ENCODE measurements at places on chromosomes 5 and 9. TPM values are rescaled to one million over a fixed set of nuclear protein-coding genes. Genes with fewer than 3 reads are reported as not detected.

GRCh38 chr9:12956805-12957204 is 182.0 kb downstream of the LURAP1L start:
- no peak overlapping the region for H3K4me3 ChIP-seq
- no peaks in the 10 kb centered on the region for H3K4me1 ChIP-seq
- H3K36me3 ChIP-seq = no peaks in the 10 kb centered on the region
- no peaks in the 10 kb centered on the region for H3K27me3 ChIP-seq
- H3K27ac ChIP-seq = no peak overlapping the region

GRCh38 chr5:59777028-59777427 is 116.5 kb downstream of the PDE4D start:
- H3K4me1 ChIP-seq = no peaks in the 10 kb centered on the region
- DNase-seq = no peak
- H3K36me3 ChIP-seq = no peaks in the 10 kb centered on the region
- H3K4me3 ChIP-seq = no peak overlapping the region
- no peak overlapping the region for H3K27ac ChIP-seq

DNA sequence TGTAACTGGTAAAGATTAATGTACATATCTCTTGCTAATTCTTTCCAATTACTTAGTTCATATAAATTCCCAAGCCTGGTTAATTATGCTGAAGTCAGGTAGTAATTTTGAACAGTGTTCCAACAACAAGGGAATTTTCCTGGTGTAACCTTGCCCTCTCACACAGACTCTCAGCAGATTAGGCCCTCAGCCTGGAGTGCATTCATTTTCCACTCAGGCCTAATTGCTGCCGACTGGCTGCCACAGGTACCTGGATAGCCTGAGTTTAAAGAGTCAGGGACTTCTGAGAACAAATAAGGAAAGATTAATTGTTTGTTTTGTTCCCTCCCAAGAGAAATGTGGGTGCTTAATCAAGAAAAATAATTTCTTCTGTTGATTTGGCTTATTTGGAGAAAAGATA is 71.4 kb downstream of the PPIC start:
- no peaks in the 10 kb centered on the region for H3K27me3 ChIP-seq
- H3K4me3 ChIP-seq = no peak overlapping the region
- H3K36me3 ChIP-seq = no peaks in the 10 kb centered on the region
- no peak overlapping the region for H3K27ac ChIP-seq
- DNase-seq = no peak

DNA sequence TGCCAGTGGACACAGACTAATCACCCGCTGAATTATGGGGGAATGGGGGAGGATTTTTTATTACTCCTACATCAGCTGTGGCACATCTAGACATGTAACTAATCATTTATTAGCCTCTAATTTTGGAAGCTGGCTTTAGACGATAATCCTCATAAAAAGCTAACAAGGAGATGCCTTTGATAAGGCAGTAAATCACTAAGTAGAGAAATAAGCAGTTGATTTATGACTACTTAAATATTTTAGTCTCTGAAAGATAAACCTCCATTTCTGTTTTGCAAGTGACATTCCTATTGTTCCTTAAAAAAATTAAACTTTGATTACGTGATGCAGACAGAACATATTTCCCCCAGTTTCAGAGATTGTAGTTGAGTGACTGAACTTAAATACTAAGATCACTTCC is 206.4 kb upstream of the CDKN2B start:
- no peaks in the 10 kb centered on the region for H3K36me3 ChIP-seq
- no peak for DNase-seq
- H3K27ac ChIP-seq = no peak overlapping the region
- H3K4me3 ChIP-seq = no peak overlapping the region

GRCh38 chr5:34455098-34455497 is 201.0 kb upstream of the RAI14 start:
- no peaks in the 10 kb centered on the region for H3K36me3 ChIP-seq
- DNase-seq = no peak
- no peak overlapping the region for H3K27ac ChIP-seq
- H3K27me3 ChIP-seq = peaks cover 11% of the 10 kb centered on the region
- no peak overlapping the region for H3K4me3 ChIP-seq
- no peaks in the 10 kb centered on the region for H3K4me1 ChIP-seq

DNA sequence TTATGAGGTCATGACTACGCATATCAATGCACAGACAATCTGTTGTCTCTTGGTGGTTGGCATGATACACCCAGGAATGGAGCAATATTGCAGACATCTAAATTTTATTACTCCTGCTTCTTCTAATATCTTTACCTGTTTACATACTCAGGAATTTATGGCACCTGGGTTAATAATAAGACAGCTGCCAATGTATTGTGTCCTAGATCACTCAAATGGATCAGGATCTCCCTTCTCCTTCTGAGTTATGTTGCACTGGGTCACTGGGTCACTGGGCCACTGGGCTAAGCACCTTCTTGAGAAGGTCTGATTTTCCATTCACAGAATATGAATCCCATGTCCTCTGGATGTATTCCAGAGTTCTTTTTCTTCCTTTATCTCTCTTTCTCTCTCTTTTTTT is 41.8 kb downstream of the CCL28 start:
- no peak overlapping the region for H3K4me3 ChIP-seq
- DNase-seq = no peak
- no peaks in the 10 kb centered on the region for H3K36me3 ChIP-seq
- H3K27ac ChIP-seq = no peak overlapping the region
- no peaks in the 10 kb centered on the region for H3K27me3 ChIP-seq

DNA sequence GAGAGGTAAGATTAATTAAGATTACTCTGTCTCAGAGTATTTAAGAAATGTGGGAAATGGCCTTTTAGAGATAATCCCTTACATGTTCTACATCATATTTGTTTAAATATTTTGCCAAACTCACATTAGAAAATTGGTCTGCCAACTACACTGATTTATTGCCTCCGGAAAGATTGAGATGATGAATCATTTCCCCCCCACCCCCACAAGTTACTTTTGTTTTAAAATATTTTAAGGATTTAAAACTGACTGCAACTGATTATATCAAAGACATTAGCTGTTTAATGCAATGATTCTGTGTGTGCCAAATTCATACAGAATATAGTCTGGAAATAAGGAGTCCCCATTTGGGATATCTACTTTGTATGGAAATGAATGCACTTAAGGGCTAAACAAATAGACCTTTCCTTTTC is 674.4 kb downstream of the PRR16 start:
- H3K27ac ChIP-seq = peak overlapping the region; percentile 43
- peak; percentile 83 for DNase-seq
- no peaks in the 10 kb centered on the region for H3K27me3 ChIP-seq
- H3K36me3 ChIP-seq = no peaks in the 10 kb centered on the region

- H3K4me1 ChIP-seq = peaks cover 59% of the 10 kb centered on the region
- H3K27ac ChIP-seq = peak overlapping the region; percentile 99
- H3K36me3 ChIP-seq = no peaks in the 10 kb centered on the region
- no peaks in the 10 kb centered on the region for H3K27me3 ChIP-seq
These were observed 81.2 kb downstream of the GLDC start for GRCh38 chr9:6564360-6564759.

DNA sequence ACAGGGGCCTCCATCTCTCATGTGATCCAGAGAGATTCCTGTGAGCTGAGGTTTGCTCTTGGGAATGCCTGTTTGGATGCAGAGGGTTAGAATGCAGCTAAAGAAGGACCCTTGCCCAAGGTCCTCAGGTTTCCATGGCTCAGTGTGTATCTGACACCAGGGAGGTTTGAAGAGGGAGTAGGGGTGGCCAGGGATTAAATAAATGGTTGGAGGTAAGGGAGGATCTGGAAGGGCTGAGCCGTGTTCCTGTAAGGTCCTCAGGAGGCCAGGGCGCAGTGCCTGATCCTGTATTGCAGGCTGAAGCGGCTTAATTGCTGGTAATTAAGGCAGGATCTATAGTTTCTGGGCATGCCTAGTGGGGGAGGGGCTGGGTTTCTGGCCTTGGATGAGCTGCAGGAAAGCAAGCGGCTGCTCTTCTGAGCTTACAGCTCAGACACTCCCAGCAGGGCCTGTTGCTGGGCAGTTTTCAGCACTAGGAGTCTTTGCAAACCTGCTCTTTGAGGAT is 41.5 kb upstream of the MAP1B start:
- DNase-seq = no peak
- H3K36me3 ChIP-seq = no peaks in the 10 kb centered on the region
- no peak overlapping the region for H3K4me3 ChIP-seq
- H3K27me3 ChIP-seq = peaks cover 8% of the 10 kb centered on the region
- H3K4me1 ChIP-seq = no peaks in the 10 kb centered on the region
- H3K27ac ChIP-seq = no peak overlapping the region

GRCh38 chr5:5795074-5795771 is 372.7 kb downstream of the ICE1 start:
- no peaks in the 10 kb centered on the region for H3K27me3 ChIP-seq
- H3K36me3 ChIP-seq = no peaks in the 10 kb centered on the region
- H3K27ac ChIP-seq = no peak overlapping the region
- no peaks in the 10 kb centered on the region for H3K4me1 ChIP-seq
- H3K4me3 ChIP-seq = no peak overlapping the region

GRCh38 chr9:136516191-136516654 is 29.6 kb downstream of the NOTCH1 start:
- H3K27me3 ChIP-seq = no peaks in the 10 kb centered on the region
- H3K4me3 ChIP-seq = no peak overlapping the region
- DNase-seq = no peak

GRCh38 chr9:14994738-14995137 is 84.5 kb upstream of the FREM1 start:
- H3K4me3 ChIP-seq = no peak overlapping the region
- H3K4me1 ChIP-seq = peaks cover 15% of the 10 kb centered on the region
- H3K36me3 ChIP-seq = no peaks in the 10 kb centered on the region
- no peaks in the 10 kb centered on the region for H3K27me3 ChIP-seq
- DNase-seq = no peak
- peak overlapping the region; percentile 88 for H3K27ac ChIP-seq

- H3K36me3 ChIP-seq = no peaks in the 10 kb centered on the region
- H3K27ac ChIP-seq = no peak overlapping the region
- no peak overlapping the region for H3K4me3 ChIP-seq
These were observed 149.7 kb upstream of the ADCY2 start for GRCh38 chr5:7246287-7246686.

- no peak overlapping the region for H3K27ac ChIP-seq
- H3K4me3 ChIP-seq = no peak overlapping the region
- no peak for DNase-seq
- H3K36me3 ChIP-seq = no peaks in the 10 kb centered on the region
These were observed 123.7 kb downstream of the TLE1 start for GRCh38 chr9:81565609-81566008.

GRCh38 chr9:68711281-68711680 is 6.2 kb downstream of the PIP5K1B start:
- peaks cover 27% of the 10 kb centered on the region for H3K27me3 ChIP-seq
- no peaks in the 10 kb centered on the region for H3K4me1 ChIP-seq
- no peak overlapping the region for H3K27ac ChIP-seq
- no peak overlapping the region for H3K4me3 ChIP-seq

DNA sequence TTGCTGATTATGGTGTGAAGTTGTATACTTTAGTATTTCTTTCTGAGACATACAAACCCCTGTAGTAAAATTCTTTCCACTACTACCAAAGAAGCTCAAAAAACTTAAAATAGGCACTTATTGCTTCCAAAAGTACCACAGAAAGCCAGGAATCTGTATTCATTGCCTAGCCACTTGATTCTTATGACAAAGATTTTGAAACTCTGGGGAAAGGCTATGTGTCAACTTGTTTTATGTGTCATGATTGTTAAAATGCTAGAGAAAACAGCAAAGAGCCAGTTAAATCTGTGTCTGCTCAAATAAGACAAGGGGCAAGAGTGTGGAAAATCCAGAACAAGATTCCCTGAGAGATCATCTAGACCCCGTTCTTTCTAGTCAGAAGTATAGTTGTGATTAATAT is 6.0 kb downstream of the KIF2A start:
- no peaks in the 10 kb centered on the region for H3K27me3 ChIP-seq
- no peak overlapping the region for H3K27ac ChIP-seq
- H3K4me3 ChIP-seq = no peak overlapping the region
- H3K36me3 ChIP-seq = no peaks in the 10 kb centered on the region
- no peak for DNase-seq

DNA sequence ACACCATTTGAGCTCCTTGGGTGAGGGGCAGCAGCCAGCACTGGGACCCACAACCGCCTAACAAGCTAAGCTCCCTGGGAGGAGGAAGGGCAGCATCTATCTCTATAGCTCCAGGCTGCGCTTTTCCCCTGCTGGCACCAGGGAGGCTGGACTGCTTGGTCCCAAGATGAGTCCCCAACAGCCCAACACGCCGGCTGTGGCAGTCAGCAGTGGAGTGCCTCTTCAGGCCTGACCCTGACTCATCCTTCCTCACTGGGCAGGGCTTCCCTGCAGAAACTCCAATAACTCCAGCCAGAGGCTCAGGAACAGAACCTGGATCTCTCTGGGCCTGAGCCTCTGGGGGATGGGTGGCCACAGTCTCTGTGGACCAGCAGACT is 113.7 kb upstream of the ADAMTS16 start:
- H3K27ac ChIP-seq = no peak overlapping the region
- H3K4me3 ChIP-seq = no peak overlapping the region
- H3K27me3 ChIP-seq = no peaks in the 10 kb centered on the region
- no peak for DNase-seq

DNA sequence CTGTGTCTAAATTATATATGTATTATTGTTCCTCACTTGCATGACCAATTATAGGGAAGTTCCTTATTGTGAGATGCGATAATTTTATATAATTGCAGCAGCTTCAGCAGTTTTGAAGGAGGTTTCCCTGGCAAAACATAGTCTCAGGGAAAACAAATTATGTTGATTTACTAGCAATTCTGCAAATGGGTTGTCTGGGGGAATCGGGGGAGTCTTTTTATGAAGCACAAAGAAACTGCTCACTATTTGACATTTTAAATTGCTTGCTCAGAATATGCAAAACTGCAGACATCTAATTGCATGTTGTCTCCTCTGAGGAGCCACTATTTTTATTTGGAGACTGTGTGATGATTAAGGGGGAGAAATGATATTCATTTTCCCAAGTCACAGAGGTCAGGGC is 361.6 kb downstream of the YTHDC2 start:
- no peaks in the 10 kb centered on the region for H3K36me3 ChIP-seq
- H3K4me3 ChIP-seq = no peak overlapping the region
- H3K4me1 ChIP-seq = no peaks in the 10 kb centered on the region
- no peaks in the 10 kb centered on the region for H3K27me3 ChIP-seq

GRCh38 chr9:3263698-3264097 is 262.1 kb downstream of the RFX3 start:
- DNase-seq = no peak
- H3K4me1 ChIP-seq = no peaks in the 10 kb centered on the region
- H3K27ac ChIP-seq = no peak overlapping the region
- no peaks in the 10 kb centered on the region for H3K36me3 ChIP-seq
- H3K4me3 ChIP-seq = no peak overlapping the region

- no peak overlapping the region for H3K27ac ChIP-seq
- H3K36me3 ChIP-seq = no peaks in the 10 kb centered on the region
- no peaks in the 10 kb centered on the region for H3K4me1 ChIP-seq
- no peak overlapping the region for H3K4me3 ChIP-seq
- no peak for DNase-seq
These were observed 185.7 kb downstream of the ESM1 start for GRCh38 chr5:54799645-54800044.

Gene PRRX2
- total RNA-seq = 0.32 TPM

Gene TLE1
- 60.8 TPM for total RNA-seq

Gene NUTM2F
- not detected for total RNA-seq

Gene CAAP1
- total RNA-seq = 16.1 TPM
